ENCODE measurements at places on chromosomes 4 and X.

DNA sequence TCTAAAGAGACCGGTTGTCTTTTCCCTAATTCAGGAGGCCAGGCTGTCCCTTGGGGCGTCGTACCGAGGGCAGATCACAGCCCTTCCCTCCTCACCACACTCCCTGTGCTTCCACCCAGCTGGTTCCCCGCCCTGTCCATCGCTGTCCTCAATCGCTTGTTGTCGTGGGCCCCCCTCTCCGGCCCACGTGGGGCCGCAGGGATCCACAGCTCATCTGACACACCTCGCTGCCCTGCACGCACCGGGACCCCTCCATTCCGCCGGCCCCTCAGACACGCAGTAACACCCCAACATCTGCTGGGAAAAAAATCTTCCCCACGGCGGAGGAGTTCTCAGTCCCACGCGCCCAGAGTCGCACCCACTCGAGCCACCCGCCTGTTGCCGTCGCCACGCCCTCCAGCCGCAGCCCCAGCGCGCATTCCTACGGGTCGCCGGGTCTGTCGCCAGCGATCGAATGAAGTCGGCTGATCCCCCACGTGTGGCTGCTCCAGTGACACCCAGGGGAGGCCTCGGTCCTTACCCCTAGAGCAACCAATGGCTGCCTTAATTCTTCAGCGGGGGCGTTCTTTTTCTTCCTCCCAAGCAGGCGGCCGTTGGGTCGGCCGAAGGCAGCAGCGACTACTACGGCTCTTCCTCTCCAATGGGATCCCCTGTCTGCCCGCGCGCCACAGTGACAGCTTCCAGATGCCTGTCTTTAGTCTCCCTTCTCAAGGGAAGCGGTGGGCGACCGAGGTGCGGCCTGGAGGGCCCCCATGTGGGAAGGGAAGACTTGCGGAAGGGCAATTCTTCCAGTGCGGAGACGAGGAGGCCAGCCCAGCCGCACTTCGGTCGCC, 893 bp upstream of the SEPTIN11 start:
- peak; percentile 48 for DNase-seq

- DNase-seq: no peak
Measured at GRCh38 chr4:2923141-2923551, 40.1 kb downstream of the NOP14 start.

DNA sequence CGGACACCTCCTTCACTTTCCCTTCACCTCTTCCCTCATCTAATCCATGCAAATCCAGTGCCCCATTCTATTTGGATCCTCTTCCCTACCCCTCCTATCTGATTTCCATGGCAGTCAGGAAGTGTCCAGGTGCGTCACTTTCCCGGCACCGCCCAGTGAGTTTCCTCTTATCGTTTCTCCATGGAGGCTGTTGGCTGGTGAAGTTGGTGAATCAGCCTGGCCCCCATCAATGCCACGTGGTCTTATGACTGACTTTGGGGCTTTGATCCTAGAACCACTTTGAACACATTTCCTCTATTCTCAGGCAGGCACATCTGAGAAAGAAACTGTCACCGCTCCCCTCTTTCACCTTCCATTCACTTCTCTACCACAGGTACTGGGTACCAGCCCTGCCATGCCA, 137.8 kb downstream of the CEP135 start:
- no peak for DNase-seq

DNA sequence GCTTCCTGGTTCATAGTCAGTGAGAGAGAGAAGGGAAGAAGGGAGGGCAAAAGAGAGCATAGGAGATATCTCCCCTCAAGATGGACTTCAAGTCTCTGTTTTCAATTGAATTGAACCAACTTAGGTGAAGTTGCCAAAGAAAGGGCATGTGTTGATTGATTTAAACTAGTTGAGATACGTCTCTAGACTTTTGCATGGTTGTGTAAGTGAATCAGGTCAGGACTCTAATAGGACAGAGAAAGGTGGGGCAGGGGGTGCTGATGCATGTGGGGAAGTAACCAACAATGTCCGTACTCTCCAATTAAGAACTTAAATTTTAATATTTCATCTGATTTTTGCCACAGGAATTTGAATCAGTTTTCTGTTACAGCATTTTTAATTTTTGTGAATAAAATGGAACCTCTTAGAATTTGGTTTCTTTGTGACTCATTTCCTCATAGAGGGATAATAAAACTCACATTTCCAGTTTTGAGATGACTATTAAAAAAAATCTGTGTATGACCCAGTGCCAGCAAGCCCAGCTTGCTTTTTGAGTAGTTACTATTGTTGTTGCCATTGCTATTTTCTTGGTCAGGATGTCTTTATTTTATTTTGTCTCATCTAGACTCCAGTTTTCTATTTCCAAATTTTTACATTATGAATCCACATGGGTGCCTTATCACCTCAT, 37.3 kb downstream of the SLIT2 start:
- DNase-seq: no peak

GRCh38 chr4:177127658-177128057, 182.0 kb upstream of the NEIL3 start:
- DNase-seq: no peak

GRCh38 chr4:165096776-165097175, 15.9 kb downstream of the TMEM192 start:
- DNase-seq: peak; percentile 2

GRCh38 chr4:48307528-48307927, 33.8 kb upstream of the SLAIN2 start:
- DNase-seq: no peak

DNA sequence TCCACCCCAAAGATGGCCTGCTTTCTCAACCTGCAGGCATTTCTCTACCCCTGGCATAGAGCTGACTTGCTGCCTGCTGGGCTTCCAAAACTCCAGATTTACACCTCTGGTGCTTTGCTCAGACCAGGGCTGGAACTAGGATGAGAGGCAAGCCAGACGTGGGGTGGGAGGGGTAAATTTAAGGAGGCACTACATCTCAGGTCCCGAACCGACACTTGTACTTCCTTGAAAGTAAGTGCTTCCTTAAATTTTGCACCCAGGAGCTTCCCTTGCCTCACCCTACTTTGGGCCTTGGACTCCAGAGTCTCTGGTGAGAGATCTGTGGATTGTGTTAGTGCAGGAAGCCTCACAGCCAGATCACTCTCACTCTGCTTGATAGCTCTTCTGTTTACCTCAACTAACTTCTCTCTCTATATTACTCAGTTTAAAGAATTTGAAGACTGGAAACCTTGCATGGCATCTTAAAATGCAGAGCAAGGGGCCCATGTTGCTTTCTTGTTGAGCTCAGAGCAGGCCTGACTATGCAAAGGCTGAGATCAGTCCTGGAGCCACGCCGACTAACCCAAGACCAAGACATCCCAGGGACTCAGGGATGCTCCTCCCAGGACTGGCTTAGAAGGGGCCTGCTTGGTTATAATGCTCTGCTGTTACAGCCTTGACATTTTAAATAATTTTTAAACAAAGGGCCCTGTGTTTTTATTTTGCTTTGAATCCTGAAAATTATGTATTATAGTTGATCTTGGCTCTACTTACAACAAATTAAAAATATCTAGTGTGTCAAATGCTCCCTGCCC, 145.0 kb upstream of the LEF1 start:
- no peak for DNase-seq
